NCI-H146 (cell line): ENCODE measurements at places on chromosomes 5 and 9.

DNA sequence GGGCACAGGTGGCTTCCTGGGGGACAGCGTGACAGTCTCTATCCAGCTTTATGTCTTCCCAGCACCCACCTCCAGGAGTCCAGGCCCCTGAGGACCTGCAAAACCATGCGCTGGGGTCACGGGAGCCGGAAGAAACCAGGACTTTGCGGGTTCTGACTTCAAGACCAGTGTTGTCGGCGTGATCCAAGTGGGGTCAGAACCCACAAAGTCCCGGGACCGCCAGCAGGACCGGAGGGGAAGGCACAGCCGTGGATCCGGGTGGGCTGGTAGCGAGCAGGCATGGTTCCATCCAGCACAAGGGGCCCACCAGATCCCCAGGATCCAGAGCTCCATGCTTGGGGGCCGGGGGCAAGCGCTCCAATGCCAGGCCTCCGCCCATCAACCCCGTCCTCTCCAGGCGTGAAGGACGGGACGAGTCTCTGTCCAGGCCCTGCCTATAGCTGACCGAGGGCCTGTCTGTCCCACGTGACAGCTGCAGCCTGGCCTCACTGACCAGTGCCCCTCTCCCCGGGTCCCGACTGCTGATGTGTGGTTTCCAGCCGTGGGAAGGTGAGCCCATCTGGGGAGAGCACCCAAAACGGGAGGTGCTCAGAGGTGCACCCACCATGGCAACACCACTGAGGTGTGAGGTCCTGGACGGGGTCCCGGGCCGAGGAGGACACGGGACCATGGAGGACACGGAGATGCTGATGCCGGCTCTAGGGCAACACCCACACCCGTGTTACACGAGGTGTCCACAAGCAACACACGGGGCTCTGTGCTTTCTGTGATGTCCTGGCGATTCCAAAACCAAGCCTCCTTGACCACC lies 48.9 kb downstream of the SLC12A7 start:
- DNase-seq = no peak

DNA sequence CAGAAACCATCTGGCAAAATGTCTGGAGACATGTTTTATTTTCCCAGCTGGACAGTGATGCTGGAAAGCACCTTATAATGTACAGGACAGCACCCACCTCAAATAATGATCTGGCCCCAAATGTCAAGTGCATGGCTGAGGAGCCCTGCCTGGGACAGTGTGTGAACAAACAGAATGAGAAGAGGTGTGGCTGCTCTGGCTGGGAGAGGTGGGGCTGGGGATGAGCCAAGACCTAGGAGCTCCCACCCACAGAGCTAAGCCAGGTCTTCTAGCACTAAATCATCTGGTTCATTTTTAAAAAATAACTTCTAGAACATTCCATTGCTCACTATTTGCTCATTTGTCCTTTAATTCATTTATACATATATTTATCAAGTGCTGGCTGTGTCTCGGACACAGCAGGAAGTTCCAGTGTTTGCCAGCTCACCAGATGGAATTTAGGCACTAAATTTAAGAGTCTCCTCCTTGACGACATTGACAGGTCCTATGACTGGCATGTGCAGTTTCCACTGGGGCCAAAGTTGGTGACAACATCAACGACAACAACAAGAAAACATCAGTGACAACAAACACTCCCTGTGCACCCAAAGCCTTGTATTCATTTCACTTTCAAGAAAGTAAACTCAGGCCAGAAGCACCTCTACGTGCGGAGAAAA lies 59.1 kb downstream of the GTF3C4 start:
- DNase-seq = no peak

GRCh38 chr5:148811756-148812155 lies 14.7 kb upstream of the ADRB2 start:
- no peak for DNase-seq

DNA sequence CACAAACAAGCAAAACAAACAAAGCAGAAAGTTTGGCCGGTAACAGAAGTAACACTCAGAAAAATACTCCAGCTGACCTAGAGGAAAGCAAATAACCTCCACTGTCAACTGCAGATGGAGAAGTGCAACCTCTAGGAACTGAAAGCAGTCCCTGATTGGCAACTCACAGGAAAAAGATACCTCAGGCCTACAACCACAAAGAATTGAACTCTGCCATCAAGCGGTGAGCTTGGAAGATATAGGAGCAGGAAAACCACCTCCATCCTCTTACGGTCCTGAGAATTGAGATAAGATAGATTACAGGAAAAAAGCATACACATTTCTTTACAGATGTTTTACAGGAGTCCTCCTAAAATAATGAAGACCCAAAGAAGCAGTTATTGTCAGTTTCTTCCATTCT lies 184.5 kb downstream of the PDZD2 start:
- no peak for DNase-seq

DNA sequence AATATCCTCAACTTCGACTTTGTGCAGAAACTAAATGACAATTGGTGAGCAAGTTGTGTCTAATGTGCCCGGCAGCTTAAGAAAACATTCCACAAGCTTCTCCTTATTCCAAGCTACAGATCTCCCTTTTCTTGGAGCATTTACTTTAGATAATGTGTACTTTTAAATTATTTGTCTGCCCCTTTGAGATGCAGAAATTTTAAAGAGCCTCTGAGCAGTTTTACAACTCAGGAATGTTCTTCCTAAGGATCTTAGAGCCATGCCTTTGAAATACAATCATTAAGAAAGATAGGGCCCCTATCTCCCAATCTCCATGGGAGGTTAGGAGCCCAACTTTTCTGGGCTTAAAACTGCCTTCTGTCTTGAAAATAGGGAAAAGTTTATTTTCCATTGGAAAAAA lies 723.7 kb upstream of the COX7C start:
- DNase-seq = no peak

- peak; percentile 45 for DNase-seq
These were observed 772.1 kb upstream of the DMAC1 start for GRCh38 chr9:8571643-8572042.

- no peak for DNase-seq
These were observed 7.1 kb upstream of the DMXL1 start for GRCh38 chr5:119063579-119064379.

- no peak for DNase-seq
These were observed 9.0 kb upstream of the MYORG start for GRCh38 chr9:34385561-34386230.

GRCh38 chr9:18184401-18184800 lies 289.6 kb upstream of the ADAMTSL1 start:
- DNase-seq = no peak

GRCh38 chr5:174145821-174146220 lies 100.3 kb downstream of the NSG2 start:
- DNase-seq = no peak

DNA sequence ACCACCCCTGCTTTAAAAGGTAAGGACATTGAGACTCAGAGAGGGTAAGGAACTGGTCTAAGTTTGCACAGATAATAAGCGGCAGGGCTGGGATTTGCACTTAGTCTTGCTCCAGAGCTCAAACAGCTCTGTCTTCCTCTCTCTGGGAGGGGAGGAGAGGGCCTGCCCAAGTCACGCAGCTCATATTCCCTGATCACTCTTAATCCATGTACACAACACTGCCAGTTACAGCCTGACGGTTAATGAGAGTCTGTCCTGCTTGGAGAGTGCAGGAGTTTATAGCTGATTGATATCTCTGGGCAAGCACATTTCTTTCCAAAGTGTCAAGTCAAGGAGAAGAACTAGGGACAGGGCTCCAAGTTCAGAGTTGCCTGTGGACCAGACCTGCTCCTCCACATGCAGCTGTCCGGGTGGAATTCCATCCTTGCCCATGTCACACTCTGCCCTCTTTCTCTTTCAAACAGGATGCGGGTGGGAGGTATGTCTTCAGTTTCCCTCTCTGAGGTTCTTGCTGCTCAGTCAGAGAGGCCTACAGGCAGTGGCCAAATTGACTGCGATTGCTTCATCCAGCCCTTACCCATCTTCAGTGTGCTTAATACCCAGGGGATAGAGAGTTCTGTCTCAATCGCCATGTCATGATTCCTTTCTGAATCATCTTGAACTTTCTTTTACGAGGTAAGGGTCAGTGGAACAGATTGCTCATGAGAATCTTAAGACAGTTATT lies 54.5 kb downstream of the GALNT12 start:
- no peak for DNase-seq

GRCh38 chr5:151020304-151021110 lies at the start of gene GPX3:
Gene GPX3 (plus strand): TSS chr5:151020591. CDS start chr5:151020655, 64 bp downstream.
- peak; percentile 78 for DNase-seq

DNA sequence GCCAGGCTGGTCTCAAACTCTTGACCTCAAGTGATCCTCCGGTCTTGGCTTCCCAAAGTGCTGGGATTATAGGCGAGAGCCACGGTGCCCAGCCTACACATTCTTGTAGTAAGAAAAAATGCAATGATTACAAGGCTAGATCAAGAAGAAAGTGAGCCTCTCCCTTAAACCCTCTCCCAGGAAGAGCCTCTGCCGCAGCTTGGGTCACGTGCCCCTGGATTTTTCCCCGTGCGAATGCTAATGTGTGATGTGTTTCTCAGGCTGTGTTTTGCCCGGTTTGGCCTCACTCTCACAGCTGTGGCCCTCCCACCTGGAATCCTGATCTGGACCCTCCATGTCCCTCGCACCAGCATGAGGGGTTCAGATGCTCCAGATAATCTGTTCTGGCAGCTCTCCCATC lies 6.9 kb downstream of the PLPP7 start:
- no peak for DNase-seq

GRCh38 chr5:68475476-68475983 lies 260.0 kb downstream of the PIK3R1 start:
- DNase-seq = no peak

- peak; percentile 39 for DNase-seq
These were observed 1.3 kb downstream of the MARVELD2 start for GRCh38 chr5:69416180-69416579.

DNA sequence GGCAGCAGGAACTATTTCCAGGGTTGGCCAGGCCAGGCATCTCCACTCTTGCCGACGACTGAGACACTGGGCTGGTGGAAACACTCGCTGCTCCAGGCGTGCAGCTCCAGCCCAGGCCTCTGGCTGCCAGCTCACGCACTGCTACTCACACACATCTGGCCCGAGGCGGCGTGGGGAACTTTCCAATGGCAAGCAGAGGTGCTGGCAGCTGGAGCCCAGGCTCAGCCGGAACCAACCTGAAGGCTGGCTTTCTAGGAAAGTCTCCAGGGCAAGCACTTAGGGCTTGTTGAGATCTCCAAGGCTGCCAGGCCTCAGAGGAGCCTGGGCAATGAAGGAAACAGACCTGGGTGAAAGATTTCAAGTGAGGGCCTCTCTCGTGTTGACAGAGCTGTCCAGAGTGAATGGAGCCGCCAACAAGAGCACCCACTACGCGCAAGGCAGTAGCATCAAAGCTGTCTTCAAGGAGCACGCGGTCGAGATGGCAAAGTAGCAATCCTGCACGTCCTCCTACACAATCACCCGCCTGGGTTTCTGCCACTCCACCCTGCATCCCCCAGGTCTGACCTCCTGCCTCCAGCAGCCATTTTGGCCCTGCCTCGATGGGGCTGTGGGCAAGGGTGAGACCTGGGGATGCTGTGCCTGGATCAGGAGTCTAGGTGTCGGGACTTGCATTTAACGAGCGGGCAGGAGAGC lies 14.4 kb downstream of the SH3PXD2B start:
- no peak for DNase-seq

DNA sequence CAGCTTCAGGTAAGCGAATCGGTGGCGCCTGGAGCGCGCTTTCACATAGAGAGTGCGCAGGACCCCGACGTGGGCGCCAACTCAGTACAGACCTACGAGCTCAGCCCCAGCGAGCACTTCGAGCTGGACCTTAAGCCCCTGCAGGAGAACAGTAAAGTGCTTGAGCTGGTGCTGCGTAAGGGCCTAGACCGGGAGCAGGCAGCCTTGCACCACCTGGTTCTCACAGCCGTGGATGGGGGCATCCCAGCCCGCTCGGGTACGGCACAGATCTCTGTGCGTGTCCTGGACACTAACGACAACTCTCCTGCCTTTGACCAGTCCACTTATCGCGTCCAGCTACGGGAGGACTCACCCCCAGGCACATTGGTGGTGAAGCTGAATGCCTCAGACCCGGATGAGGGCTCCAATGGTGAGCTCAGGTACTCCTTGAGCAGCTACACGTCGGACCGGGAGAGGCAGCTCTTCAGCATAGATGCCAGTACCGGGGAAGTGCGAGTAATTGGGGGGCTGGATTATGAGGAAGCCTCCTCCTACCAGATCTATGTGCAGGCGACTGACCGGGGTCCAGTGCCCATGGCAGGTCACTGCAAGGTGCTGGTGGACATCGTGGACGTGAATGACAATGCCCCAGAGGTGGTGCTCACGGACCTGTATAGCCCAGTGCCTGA lies 1.1 kb downstream of the PCDHAC2 start:
- no peak for DNase-seq

GRCh38 chr9:3906437-3907213 lies 380.8 kb upstream of the RFX3 start:
- DNase-seq = no peak

- no peak for DNase-seq
These were observed 403.9 kb downstream of the ADGRV1 start for GRCh38 chr5:90962481-90962880.

DNA sequence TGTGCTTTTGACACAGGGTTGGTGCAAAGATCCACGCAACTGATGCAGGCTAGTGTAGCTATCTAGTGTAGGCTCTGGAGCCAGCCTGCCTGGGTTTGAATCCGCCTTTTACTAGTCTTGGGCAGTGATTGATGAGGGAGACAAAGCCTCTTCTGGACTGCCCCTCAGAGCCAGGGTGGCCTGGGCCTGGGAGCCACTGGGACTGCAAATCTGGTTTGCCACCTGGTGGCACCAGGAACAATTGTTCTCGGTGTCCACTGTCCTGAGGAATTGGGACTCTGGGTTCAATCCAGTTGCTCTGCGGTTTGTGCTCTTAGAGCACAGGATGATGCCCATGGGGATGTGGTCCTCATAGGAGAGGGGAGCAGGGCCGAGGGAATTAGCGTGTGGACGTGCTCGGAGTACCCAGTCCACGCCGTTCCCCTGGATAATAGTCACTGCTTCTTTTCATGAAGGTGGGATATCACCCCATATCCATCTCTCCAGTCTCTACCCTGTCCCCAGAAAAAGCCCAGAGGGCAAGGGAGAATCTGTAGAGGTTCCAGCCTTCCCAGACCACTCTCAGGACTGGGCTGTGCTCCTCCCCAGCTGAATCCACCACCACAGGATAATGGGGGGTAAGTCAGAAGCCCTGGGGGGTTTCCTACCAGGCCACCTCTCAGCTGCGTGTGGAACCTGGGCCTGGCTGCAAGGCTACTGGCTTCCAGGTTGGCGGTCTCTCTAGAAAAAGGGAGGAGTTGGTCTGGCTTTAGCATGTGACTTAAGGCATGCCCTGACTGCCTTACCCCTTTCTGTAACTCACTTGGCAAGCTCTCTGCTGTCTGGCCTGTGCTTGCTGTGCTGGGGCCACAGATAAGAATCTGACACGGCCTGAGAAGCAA lies 1.9 kb downstream of the B4GALT7 start:
- DNase-seq = no peak

DNA sequence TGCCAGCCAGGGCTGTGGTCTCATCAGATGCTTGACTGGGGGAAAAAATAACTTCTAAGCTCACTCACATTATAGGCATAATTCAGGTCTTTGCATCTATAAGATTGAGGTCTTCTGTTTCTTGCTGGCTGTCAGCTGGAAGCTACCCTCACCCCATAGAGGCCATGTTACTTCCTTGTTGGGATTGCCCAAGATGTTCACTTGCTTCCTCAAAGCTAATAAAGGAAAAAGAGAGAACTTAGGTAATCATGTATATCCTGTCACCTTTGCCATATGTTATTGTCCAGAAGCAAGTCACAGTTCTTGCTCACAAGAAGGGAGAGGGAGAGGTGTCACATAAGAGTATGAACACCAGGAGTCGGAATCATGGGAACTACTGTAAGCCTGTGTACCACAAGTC lies 38.7 kb upstream of the ANKRD34B start:
- DNase-seq = no peak
